ENCODE measurements at places on chromosomes 16 and 17. TPM values are rescaled to one million over a fixed set of nuclear protein-coding genes. Genes with fewer than 3 reads are reported as not detected.
A peak's percentile ranks its signal among the peaks of the same experiment; 100 is the strongest.

Gene NPIPB8
- total RNA-seq: not detected

Gene TP53TG3D
- 1.6 TPM for total RNA-seq

Gene HSPB9
- total RNA-seq: not detected

Gene HS3ST3B1
- total RNA-seq: 0.59 TPM

Gene ABAT
- 0.77 TPM for total RNA-seq

Gene NHLRC4
- total RNA-seq: 4.0 TPM

Gene NOD2
- total RNA-seq: not detected

Gene COG7
- total RNA-seq: 25.3 TPM

- peak; percentile 22 for DNase-seq
Observed at GRCh38 chr17:63946440-63947363, 14.6 kb upstream of the CD79B start.

DNA sequence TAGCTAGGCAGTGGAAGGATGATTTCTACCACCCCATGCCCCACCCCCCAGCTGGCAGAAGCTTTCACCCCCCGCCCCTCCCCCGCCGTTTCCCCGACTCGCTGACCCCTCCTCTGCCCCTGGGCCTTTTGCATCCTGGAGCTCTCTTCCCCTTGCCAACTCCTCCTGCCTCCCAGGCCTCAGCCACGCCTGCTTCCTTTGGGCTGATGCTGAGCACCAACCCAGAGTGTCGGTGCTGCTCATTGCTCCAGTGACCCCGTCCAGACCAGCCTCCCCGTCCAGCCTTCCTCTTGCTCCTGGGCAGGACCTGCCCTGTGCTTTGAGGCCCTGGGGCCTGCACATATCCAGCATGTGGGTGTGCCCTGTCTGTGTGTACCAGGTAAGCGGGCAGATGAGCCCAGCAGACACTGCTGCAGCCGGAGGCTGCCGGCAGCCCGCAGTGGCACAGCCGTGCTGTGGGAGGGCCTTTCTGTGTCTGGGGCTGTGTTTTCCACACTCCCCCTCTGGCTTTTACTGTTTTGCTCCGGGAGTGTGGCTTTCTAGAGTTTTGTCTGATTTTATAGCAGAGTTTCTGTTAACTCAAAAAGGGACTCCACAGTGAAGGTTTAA lies 72.9 kb downstream of the JPH3 start:
- no peak for DNase-seq

GRCh38 chr16:65662256-65662655 lies 540.4 kb upstream of the CDH11 start:
- DNase-seq: no peak

DNA sequence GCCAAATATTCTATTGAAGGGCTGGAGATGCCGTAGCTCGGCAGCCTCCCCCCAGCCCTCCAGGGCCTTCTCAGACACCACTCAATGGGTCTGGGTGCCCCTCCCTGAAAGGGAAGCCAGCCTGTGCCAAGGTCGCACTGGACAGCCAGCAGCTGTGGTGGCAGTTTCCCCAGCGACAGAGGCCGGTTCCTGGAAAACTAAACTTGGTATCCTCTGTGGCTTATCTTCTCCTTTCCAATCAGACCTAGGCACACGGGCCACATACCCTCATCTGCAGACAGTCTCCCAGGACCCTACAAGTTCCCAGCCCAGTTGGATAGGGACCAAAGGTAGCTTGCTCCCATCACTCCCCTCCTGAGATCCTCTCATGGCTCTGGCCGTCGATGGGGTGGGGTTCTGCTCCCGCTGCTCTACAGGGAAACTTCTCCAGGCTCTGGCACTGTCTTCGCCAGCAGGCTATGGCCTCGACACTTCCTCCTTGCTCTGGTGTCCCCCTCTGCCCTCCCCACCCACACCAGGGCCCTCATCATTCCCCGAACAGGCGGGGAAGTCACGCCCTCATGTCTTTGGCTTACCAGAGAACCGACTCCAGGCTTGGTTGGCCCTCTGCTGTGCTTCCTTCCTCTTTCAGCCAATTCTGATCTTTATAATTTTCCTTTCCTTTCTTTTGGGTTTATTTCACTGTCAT lies 18.3 kb upstream of the IL21R start:
- DNase-seq: no peak

- DNase-seq: no peak
Observed at GRCh38 chr16:4726616-4727015, 7.5 kb downstream of the ANKS3 start.

- DNase-seq: no peak
Observed at GRCh38 chr17:77535892-77536291, 395.1 kb downstream of the SEC14L1 start.

DNA sequence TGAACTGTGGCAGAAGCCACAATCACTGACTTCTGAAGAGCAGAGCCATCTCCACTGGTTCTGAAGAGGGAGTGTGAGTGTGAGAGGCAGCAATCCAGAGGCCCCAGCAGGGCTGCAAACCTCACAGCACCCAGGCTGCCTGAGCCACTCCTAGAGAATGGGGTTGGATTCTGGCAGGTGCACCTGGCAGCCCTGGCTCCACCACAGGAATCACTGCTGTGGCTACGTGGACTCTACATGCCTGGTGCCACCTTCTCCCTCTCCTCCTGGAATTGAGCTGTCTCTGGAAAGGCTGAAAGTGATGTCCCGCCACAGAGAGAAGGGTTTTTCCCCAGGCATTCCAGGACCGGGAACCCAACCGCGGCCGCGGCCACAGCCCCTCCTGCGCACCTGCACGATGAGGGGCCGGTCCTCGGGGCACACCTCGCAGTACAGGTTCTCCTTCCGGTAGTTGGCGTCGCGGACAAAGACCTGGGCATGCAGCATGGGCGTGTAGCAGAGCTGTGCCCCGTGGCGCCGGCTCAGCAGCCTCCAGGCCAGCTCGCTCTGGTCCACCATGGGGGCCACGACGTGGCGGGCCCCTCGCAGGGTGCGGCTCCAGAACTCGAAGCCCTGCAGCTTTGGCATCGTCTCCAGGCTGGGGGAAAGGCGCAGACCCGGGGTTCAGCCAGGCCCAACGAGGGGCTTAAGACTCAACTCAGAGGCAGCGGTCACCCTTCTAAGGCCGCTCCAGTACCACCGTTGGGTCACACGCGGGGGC lies 991 bp downstream of the DUS1L start:
- no peak for DNase-seq

DNA sequence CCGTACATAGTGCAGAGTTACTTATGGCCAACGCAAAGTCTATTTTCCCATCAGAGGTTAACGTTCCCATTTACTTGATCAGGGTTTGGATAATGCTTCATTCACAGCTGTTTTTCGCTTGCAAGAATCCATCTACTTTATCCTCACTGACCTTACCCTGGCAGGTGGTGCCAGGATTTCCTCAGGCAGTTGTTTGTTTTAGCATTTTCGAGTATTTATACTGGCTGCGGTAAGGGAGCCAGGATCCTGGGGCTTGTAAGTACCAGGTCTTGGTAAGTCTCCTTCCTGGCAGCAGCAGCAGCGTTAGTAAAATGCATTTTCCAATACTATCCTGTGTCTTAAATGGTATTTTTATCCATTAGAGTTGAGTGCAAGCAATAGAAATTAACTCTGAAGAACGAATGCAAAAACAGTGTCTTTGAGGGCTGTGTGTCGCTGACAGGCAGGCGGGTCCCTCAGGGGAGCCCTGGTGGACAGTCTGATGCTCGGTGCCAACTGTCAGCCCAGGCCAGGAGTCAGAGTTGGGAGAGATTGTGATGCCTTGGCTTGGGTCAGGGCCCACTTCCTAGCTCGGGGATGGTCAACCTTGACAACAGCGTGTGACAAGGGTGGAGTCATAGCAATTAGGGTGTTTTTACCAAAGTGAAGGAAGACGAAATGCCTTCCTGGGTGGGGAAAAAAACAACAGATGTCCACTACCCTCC lies 92.4 kb upstream of the HSBP1 start:
- DNase-seq: no peak

GRCh38 chr16:70395345-70395901 lies 43.5 kb downstream of the ST3GAL2 start:
- DNase-seq: no peak

DNA sequence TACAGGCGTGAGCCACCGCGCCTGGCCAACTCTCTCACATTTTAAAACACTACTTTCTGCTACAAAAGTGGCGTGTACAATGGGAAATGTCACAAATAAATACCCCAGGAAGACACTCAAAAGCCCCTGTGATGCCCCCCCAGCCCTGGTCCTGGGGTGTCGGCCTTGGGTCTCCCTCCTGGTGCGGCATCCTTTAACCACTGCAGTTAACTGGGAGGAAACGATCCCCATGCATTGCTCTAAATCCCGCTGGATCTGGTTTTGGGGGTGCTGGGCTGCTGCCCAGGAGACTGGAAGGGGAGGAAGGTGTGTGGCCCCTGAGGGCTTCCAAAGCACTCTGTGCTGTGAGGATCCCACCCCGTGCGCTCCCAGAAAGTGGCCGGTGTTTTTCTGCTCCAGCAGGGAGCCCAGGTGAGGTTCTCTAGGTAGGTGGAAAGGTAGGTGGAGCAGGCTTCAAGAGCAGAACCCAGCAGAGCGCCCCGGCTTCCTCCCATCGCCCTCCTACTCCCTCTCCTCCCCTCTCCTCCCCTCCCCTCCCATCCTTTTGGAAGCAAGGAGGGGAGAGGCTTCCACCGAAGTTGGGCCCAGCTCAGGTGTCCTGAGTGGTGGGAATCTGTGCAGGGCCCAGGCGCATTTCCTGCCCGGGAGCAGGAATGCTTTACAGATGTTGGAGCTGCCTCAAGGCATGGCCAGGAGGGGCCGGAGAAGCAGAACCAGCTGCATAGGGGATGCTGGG lies 363.3 kb downstream of the SEC14L1 start:
- DNase-seq: no peak

GRCh38 chr16:85860413-85861094 lies 38.4 kb upstream of the IRF8 start:
- DNase-seq: no peak

DNA sequence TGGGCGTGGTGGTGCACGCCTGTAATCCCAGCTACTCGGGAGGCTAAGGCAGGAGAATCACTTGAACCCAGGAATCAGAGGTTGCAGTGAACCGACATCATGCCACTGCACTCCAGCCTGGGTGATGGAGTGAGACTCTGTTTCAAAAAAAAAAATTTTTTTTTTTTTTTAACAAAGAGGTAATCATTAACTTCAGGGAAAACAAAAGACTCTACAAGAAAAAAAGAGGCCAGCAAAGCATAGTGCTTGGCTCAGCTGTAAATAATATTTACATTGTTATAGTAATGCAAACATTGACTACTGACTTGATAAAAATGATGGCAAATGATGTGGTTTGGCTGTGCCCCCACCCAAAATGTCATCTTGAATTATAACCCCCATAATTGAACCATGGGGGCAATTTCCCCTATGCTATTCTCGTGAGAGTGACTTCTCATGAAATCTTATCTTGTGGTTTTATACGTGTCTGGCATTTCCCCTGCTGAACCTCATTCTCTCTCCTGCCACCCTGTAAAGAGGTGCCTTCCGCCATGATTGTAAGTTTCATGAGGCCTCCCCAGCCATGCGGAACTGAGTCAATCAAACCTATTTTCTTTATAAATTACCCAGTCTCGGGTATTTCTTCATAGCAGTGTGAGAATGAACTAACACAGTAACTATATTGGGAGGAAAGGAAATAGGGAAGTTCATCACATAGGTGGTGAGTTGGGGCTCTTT lies 12.7 kb upstream of the SSTR2 start:
- no peak for DNase-seq

- DNase-seq: no peak
Observed at GRCh38 chr17:76670718-76671122, 27.2 kb upstream of the ST6GALNAC1 start.

DNA sequence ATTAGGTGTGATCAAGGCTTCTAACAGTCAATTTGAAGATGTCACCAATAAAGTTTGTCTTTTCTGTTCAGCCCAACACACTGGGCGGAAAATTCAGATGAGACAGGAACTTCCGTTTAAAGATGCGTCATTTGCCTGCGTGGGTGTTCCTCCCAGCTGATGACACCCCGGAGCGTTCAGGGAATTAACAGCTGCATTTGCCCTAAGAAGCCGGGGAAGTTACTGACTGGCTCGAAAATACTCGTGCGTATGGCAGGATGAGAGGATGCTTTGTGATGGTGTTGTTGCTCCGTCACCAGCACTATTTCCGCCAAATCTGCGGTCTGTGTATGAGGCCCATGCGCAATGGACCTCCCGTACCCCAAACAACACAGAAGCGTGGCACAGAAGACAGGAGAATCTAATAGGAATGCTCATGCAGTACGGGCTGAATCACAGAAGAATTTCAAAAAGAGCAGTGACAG lies 11.9 kb upstream of the PVALEF start:
- DNase-seq: no peak

- DNase-seq: no peak
Observed at GRCh38 chr16:51030516-51030915, 120.6 kb downstream of the SALL1 start.

DNA sequence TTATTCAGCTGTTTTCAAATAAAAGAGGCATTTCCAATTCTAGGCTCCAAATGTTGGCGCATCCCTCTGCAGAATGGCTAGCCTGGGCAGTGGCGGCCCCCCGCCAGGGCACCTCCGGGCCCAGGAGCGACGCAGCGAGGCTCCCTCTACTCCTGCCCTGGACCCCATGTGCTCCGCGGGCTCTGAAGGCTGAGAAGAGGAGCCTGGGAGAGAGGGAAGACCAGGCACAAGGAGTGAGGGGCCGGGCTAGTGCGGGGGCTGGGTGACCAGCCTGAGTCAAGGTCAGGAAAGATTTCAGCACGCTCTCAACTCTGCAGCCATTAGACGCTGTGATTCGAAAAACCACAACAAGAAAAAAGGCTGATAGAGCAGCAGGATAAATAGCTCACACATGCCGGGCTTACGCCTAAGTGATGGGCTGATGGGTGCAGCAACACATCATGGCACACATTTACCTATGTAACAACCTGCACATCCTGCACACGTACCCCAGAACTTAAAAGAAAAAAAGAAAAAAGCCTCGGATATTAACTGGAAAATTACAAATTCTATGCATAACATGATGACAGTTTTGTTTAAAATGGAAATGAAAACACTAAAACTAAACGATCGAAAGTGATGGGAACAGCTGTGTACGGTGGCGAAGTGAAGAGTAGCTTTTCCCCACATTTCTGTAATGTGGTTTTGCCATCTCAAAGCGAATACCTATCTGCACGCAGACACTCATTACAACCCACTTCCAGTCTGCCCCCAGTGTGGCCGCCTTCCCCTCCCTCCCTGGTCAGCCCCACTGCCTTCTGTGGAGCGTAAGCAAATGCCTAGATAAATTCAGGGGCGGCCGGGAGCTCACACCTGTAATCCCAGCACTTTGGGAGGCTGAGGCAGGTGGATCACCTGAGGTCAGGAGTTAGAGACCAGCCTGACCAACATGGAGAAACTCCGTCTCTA lies 44.4 kb downstream of the MAP1LC3B start:
- no peak for DNase-seq

DNA sequence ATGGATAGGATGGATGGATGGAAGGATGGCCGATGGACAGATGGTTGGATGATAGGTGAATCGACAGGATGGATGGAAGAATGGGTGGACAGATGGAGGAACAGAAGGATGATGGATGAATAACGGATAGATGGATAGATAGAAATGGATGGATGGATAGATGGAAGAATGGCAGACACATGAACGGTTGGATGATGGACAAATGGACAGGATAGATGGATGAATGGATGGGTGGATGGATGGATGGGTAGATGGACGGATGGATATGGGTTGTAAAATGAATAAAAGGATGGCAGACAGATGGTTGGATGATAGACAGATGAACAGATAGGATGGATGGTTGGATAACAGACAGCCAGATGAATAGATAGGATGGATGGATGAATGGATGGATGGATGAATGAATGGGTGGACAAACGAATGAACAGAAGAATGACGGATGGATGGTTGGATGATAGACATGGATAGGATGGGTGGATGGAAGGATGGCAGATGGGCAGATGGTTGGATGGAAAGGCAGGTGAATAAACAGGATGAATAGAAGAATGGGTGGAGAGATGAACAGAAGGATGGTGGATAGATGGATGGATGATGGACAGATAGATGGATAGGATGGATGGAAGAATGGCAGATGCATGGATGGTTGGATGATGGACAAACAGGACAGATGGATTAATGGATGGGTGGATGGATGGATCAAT lies 55.9 kb downstream of the DYNLRB2 start:
- no peak for DNase-seq
